Type B pancreatic cell (in vitro differentiated cells): ENCODE measurements at places on chromosomes 7 and 10. TPM values are rescaled to one million over a fixed set of nuclear protein-coding genes. Genes with fewer than 3 reads are reported as not detected.
A peak's percentile ranks its signal among the peaks of the same experiment; 100 is the strongest.

DNA sequence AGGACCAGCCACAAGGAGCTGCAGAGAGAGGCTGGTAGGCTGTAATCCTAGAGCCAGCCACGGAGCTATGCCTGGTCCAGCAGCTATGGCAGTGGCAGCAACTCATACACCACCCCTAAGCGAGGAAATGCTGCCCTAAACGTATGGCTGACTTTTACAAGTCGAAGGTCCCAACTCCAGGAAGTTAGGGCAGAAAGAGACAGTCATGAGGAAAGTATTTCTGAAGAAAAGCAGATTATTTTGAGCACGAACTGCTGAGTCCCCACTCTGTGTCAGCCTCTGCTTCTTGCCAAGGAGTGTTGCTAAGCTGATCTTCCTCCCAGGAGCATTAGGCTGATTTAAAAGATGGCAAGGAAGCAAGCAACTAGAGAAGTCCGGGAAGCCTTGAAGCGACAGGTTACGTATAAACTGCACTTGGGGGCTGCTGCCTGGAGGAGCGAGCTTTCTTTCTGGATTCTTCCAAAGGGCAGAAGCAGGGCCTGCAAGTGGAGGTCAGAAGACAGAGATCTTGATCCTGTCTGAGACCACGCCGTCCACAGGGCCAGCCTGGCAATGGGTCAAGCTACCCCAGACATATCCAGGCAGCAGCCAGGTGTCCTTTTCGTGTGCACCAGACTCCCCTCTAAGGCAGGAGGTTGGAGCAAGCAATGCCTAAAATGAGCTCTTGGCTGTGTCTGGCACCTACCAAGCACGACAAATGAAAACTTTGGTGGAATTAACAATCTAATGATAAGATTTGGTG lies 39.4 kb downstream of the PLXNA4 start:
- no peaks in the 10 kb centered on the region for H3K36me3 ChIP-seq
- H3K4me3 ChIP-seq, result no peak overlapping the region
- H3K27me3 ChIP-seq, result peaks cover 45% of the 10 kb centered on the region
- no peak for DNase-seq
- H3K27ac ChIP-seq, result no peak overlapping the region

TPK1 gene
- 2.5 and 3.2 TPM in 2 replicates for total RNA-seq

GRCh38 chr10:112159469-112159868 lies 24.1 kb downstream of the GPAM start:
- H3K4me1 ChIP-seq, result no peaks in the 10 kb centered on the region
- H3K27ac ChIP-seq, result no peak overlapping the region
- no peak for DNase-seq
- no peaks in the 10 kb centered on the region for H3K27me3 ChIP-seq
- H3K4me3 ChIP-seq, result no peak overlapping the region

ATOH7 gene
- total RNA-seq, result 0.31 and 0.60 TPM in 2 replicates

- H3K4me1 ChIP-seq, result peaks cover 4% of the 10 kb centered on the region
- no peak overlapping the region for H3K4me3 ChIP-seq
- no peak for DNase-seq
Observed at GRCh38 chr10:11407939-11408338, 203.5 kb downstream of the USP6NL start.

- peaks cover 7% of the 10 kb centered on the region for H3K27me3 ChIP-seq
- peaks cover 4% of the 10 kb centered on the region for H3K36me3 ChIP-seq
- H3K4me1 ChIP-seq, result peaks cover 9% of the 10 kb centered on the region
- DNase-seq, result no peak
Observed at GRCh38 chr7:3150027-3150426, 106.4 kb upstream of the CARD11 start.

VPS37D gene
- 3.8 and 12.9 TPM in 2 replicates for total RNA-seq

- peaks cover 8% of the 10 kb centered on the region for H3K27me3 ChIP-seq
- H3K4me1 ChIP-seq, result peaks cover 29% of the 10 kb centered on the region
- no peak overlapping the region for H3K4me3 ChIP-seq
- H3K36me3 ChIP-seq, result peaks cover 10% of the 10 kb centered on the region
- DNase-seq, result no peak
Observed at GRCh38 chr10:124083740-124084397, 9.5 kb downstream of the CHST15 start.

GRCh38 chr7:40916813-40917212 lies 782.0 kb downstream of the SUGCT start:
- H3K36me3 ChIP-seq, result no peaks in the 10 kb centered on the region
- no peaks in the 10 kb centered on the region for H3K27me3 ChIP-seq
- no peak overlapping the region for H3K4me3 ChIP-seq
- no peak overlapping the region for H3K27ac ChIP-seq
- no peak for DNase-seq

GRCh38 chr7:5232485-5232837 lies 42.4 kb downstream of the WIPI2 start:
- no peak overlapping the region for H3K4me3 ChIP-seq
- H3K36me3 ChIP-seq, result peaks cover 23% of the 10 kb centered on the region
- peak overlapping the region; percentile 29 for H3K27ac ChIP-seq
- H3K27me3 ChIP-seq, result no peaks in the 10 kb centered on the region

CCDC146 gene
- 2.1 and 15.3 TPM in 2 replicates for total RNA-seq

DNA sequence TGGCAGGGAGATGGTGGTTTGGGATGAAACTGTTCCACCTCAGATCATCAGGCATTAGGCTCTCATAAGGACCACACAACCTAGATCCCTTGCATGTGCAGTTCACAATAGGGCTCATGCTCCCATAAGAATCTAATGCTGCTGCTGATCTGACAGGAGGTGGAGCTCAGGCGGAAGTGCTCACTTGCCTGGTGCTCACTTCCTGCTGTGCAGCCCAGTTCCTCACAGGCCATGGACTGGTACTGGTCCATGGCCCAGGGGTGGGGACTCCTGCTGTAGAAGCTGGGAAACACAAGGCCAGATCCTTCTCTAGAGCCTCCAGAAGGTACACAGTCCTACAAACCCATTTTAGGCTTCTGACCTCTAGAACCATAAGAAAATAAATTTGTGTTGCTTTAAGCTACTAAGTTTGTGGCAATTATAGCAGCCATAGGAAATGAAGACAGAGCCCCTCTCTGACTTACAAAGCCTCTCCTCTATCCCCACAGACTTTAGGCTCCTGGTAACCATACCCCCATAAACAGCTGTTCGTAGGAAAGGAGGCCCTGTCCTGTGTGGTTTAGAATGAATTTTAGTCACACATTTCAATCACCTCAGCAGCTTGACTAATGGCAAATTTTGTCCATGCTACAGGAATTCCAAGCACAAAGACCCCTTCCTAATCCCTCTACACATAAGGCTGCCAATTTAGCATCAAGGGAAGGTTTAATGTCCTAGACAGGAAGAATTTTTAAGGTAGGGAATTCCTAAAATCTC lies 206.1 kb upstream of the PHYHIPL start:
- H3K4me3 ChIP-seq, result no peak overlapping the region
- H3K27ac ChIP-seq, result no peak overlapping the region
- DNase-seq, result no peak
- H3K27me3 ChIP-seq, result peaks cover 4% of the 10 kb centered on the region

- no peak overlapping the region for H3K4me3 ChIP-seq
- peaks cover 32% of the 10 kb centered on the region for H3K4me1 ChIP-seq
- H3K36me3 ChIP-seq, result no peaks in the 10 kb centered on the region
- no peaks in the 10 kb centered on the region for H3K27me3 ChIP-seq
- H3K27ac ChIP-seq, result no peak overlapping the region
Observed at GRCh38 chr10:95509251-95509650, 51.9 kb downstream of the SORBS1 start.

DNA sequence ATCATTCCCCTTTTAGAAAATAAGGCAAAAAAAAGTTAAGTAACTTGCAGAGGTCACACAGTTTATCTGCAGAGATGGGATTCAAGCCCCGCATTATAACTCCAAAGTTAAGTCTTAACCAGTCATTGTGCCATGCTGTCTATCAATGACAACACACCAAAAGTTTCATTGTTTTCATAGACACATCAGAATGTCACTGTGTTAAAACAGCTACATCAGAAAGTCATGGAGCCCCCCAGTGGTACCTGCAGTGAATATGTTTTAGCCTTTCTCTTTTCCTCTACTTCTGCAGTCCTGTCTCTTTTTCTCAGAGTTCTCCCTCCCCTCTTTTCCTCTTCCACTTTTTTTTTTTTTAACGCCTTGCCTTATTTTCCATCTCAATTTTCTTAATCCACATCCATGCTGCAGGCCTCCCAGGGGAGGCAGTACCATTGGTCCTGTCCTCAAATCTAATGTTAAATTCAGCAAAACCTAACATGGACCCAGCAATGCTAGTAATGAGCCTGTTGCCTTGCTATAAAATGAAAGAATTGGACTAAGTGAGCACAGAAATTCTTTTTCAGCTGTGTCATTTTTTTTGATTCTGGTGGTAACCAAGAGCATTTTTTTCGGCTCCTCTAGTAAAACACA lies 3.8 kb upstream of the NRCAM start:
- H3K36me3 ChIP-seq, result no peaks in the 10 kb centered on the region
- peak overlapping the region; percentile 46 for H3K4me3 ChIP-seq
- no peak for DNase-seq
- H3K27me3 ChIP-seq, result peaks cover 28% of the 10 kb centered on the region

OGDHL gene
- 12.3 and 15.6 TPM in 2 replicates for total RNA-seq

- DNase-seq, result no peak
- no peaks in the 10 kb centered on the region for H3K4me1 ChIP-seq
- H3K27me3 ChIP-seq, result peaks cover 12% of the 10 kb centered on the region
- H3K4me3 ChIP-seq, result no peak overlapping the region
- H3K36me3 ChIP-seq, result no peaks in the 10 kb centered on the region
Observed at GRCh38 chr7:100951172-100951571, 1.8 kb downstream of the MUC3A start.

- H3K36me3 ChIP-seq, result no peaks in the 10 kb centered on the region
- H3K4me1 ChIP-seq, result peaks cover 23% of the 10 kb centered on the region
- no peak overlapping the region for H3K27ac ChIP-seq
- no peak for DNase-seq
- H3K4me3 ChIP-seq, result no peak overlapping the region
Observed at GRCh38 chr10:131775833-131776232, 125.0 kb upstream of the PPP2R2D start.

- no peaks in the 10 kb centered on the region for H3K36me3 ChIP-seq
- H3K27me3 ChIP-seq, result peaks cover 19% of the 10 kb centered on the region
- H3K4me3 ChIP-seq, result no peak overlapping the region
- no peak for DNase-seq
- H3K27ac ChIP-seq, result no peak overlapping the region
Observed at GRCh38 chr10:49138361-49138891, 4.6 kb upstream of the FAM170B start.

GBF1 gene
- total RNA-seq, result 48.7 and 61.9 TPM in 2 replicates

GRCh38 chr10:126256864-126257263 lies 131.4 kb downstream of the ADAM12 start:
- H3K4me1 ChIP-seq, result peaks cover 30% of the 10 kb centered on the region
- no peak overlapping the region for H3K4me3 ChIP-seq

- H3K27ac ChIP-seq, result no peak overlapping the region
- H3K36me3 ChIP-seq, result no peaks in the 10 kb centered on the region
- no peak for DNase-seq
- no peak overlapping the region for H3K4me3 ChIP-seq
- peaks cover 11% of the 10 kb centered on the region for H3K4me1 ChIP-seq
- no peaks in the 10 kb centered on the region for H3K27me3 ChIP-seq
Observed at GRCh38 chr10:33722067-33722466, 387.6 kb upstream of the NRP1 start.

DNA sequence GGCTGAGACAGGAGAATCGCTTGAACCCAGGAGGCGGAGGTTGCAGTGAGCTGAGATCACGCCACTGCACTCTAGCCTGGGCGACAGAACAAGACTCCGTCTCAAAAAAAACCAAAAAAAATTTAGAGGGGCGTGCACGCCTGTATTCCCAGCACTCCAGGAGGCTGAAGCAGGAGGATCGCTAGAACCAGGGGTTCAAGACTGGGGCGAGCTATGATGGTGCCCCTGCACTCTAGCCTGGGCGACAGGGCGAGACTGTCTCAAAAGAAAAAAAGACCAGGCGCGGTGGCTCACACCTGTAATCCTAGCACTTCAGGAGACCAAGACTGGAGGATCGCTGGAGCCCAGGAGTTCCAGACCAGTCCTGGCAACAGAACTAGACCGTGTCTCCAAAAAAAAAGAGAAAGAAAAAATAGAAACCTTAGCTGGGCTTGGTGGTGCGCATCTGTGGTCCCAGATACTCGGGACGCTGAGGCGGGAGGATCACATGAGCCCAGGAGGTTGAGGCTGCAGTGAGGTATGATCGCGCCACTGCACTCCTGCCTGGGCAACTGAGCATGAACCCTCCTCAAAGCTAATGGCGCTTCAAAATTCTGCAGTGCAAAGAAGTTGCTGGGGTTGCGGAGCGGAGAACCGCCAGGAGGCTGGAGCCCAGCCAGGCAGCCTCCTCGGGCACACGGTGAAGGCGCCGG lies 382 bp upstream of the MBLAC1 start:
- peak overlapping the region; percentile 100 for H3K27ac ChIP-seq
- no peaks in the 10 kb centered on the region for H3K27me3 ChIP-seq
- peak overlapping the region; percentile 100 for H3K4me3 ChIP-seq

DNA sequence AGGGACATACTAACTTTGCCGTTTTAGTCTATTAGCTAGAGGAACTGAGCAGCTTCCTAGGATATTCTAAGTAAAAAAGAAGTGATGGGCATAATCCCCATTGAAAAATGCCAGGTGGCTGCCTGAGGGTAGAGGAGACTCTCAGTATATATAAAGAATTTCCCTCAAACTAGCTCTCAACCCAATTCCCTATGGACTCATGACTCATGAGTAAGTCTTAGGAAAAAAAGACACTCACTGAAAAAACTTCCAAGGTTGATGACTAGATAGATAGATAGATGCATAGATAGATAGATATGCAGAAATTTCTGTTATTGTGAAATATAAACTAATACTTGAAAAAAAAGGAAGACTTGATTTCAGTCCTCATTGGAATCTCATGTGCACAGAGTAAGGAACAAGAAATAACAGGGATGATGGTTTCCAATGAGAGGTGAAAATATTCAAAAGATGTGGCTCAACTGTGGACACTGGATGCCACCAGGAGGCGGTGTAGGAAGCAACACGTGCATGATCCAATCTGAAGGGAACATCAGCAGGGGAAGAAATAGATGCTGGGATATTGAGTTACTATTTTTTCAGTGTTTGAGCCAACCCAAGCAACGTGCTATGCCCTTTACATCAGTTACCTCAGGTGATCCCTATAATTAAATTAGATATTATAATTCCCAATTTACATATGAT lies 711.0 kb upstream of the LRRTM3 start:
- H3K4me3 ChIP-seq, result no peak overlapping the region
- no peak overlapping the region for H3K27ac ChIP-seq
- no peaks in the 10 kb centered on the region for H3K36me3 ChIP-seq
- H3K4me1 ChIP-seq, result no peaks in the 10 kb centered on the region
- no peaks in the 10 kb centered on the region for H3K27me3 ChIP-seq
- no peak for DNase-seq

- H3K4me1 ChIP-seq, result peaks cover 48% of the 10 kb centered on the region
- H3K4me3 ChIP-seq, result peak overlapping the region; percentile 86
- peaks cover 12% of the 10 kb centered on the region for H3K36me3 ChIP-seq
- H3K27me3 ChIP-seq, result no peaks in the 10 kb centered on the region
- DNase-seq, result peak; percentile 86
- H3K27ac ChIP-seq, result peak overlapping the region; percentile 91
Observed at GRCh38 chr7:130141161-130141883, 63.9 kb downstream of the TMEM209 start.

DNA sequence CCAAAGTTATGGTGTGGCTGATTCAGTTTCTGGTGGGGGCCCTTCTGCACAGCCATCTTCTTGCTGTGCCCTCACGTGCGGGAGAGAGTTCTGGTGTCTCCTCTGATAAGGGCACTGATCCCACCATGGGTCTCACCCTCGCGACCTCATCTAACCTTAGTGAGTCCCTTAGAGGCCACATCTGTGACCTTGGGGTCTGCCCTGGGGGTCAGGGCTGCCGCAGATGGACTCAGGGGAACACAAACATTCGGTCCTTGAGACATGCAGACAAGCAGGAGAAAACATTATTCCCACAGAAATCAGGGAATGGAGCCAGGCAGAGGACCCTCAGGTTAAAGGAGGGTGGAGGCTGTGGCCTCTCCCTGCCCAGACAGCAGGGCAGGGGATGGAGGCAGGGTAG lies 177.9 kb downstream of the DNAJB6 start:
- H3K27me3 ChIP-seq, result peaks cover 7% of the 10 kb centered on the region
- no peak overlapping the region for H3K4me3 ChIP-seq
- no peak overlapping the region for H3K27ac ChIP-seq
